Stimulated activated CD8-positive, alpha-beta memory T cell treated with anti-CD3 and anti-CD28 coated beads, Interleukin-15, amount 100 ng/mL, for 1 hour (primary cell): ENCODE measurements at places on chromosomes 13 and 19.

- no peak for DNase-seq
Observed at GRCh38 chr19:10374931-10375330, 5.4 kb downstream of the TYK2 start.

DNA sequence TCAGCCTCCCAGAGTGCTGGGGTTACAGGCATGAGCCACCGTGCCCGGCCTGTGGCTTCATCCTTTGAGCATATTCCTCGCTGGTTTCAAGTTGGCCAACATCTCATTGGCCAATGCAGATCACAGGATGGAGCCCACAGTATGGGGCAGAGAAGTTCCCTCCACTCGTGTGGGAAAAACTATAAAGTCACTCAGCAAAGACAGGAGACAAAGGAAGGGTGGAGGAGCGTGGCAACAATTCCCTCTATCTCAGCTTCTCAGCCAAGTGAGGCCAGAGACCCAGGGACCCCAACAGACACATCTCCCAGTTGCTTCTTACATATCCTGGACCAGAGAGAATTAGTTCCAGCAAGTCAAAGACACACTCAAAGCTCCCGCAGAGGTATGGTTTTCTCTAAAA lies 184.6 kb upstream of the SOX1 start:
- DNase-seq: no peak

DNA sequence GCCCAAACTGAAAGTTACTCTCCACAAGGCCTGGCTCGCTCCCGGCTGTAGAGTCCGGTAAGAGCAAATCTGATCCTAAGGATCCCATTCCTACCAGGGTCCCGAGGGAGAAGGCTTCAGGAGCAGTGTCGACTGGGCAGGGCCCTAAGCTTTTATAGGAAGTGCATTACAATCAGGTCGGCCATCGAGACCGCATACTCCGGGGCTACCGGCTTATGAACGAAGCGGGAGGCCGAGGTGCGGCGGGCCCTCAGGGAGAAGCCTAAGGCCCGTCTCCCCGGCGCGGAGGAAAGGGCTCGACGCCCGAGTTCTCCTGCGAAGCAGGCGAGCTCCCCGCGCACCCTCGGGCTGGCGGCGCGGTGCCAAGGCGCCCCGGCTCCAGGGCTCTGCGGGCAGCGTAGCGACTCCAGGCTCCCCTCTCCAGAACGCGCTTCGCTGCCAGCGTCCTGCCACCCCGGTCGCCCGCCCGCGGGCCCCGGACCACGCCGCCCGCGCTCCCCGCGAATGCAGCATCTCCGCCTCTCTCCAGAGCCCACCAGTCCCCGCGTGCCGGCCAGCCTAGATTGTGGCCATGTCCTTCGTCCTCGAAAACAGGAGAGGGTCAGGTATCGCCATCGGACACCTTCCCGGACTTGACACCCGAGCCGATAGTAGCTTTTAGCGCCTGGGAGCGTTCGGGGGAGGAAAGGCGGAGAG lies 1.4 kb downstream of the EFNB2 start:
- no peak for DNase-seq

DNA sequence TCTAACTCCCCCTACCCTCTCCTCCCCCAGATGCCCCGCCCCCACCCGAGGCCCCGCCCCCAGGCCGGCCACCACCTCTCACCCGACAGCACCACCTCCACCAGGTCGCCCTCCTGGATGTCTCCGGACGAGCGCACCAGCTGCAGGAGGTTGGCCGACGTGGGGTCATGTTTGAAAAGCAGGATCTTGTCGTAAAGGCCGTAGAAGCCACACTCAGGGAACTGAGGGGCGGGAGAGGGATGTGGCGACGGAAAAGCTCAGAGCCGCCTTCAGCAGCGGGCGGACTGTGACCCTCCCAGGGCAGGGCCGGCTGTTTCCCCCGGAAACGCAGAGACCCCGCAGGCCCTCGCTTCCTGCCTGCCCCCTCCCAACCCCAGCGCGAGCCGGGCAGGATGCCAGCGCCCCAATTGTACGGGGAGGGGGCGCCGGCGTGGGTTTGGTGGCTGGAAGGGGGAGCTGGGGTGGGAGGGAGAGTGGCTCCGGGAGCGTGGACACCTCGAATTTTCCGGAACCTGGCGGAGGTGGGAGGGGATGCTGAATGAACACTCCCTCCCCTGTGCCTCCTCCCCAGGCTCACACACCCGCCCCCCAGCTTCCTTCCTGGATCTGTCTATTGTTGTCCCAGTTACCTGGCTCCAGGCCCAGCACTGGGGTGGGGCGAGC lies 3.0 kb downstream of the PRKD2 start:
- peak; percentile 58 for DNase-seq

GRCh38 chr19:19276851-19277250 lies 3.8 kb upstream of the TM6SF2 start:
- no peak for DNase-seq
